ENCODE measurements at places on chromosomes 7 and 10.

- DNase-seq: no peak
These were observed 214.2 kb downstream of the RPS24 start for GRCh38 chr10:78247821-78248220.

GRCh38 chr10:90985321-90985933 lies 64.5 kb upstream of the ANKRD1 start:
- no peak for DNase-seq

DNA sequence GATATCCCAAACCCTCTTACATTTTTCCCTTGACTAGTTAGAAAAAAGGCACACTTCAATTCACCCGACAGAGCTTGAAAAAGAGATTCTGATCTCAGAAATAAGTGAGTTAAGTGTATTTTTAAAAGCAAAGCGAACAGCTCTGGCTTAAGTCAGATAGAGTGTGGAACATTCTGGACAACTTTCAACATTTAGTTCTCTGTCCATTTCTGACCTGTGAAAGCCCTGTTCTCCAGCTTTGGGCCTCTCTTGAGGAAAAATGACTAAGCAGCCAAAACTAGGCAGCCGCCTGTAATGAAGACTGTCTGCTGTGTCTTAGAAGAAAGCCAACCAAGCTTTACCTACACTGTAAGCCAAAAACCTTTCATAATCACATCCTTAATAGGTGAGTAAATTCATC lies 50.5 kb downstream of the CDK6 start:
- peak; percentile 74 for DNase-seq

DNA sequence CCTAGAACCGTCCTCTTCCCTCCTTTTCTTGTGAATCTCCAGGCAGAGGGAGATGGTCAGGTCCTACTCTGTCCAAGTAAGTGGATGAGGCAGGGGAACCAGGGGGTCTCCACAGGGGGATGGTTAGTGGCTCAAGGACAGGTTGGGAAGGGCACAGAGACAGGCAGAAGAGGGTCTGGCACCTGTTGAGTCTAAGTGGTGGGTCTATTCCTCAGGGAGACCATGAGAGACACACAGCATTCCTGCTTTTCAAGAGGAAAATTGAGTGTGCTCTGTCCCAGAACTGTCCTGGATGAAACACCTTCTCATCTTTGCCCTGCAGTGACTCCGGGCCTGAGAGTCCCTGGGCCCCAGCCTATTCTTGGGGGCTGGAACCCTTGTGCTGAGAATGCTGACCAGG lies 184.8 kb upstream of the GALNT17 start:
- no peak for DNase-seq

DNA sequence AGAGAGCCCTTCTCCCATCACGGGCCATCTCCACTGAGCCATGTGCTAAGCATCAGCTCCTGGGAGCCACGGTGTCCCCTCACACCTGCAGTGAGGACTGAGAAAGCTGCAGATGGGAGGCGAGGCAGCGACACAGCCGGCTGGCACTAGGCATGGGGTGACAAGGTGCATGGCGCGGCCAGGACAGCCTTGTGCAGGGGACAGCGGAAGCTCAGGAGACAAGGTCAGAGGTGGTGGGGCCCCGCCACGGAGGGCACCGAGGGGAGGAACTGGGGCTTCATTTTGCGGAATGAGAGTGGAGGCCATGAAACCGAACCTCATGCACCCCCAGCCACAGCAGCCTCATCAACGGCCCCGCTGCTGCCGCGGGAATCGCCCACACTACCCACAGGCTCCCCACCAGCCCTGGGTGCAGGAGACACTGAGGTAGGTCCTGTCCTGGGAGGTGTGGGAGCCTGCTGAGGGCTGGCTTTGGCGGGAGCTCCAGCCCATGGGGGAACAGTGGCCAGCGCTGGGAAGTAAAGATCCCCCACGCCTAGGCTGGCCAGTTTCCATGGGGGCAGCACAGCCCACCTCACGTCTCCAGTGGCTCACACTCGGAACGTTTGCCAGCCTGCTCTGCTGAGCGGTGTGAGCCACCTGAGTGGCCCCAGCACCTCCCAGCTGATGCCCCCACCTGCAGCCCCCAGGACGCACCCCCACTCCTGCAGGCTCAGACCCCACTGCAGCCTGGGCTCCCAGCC lies 71.2 kb upstream of the INSIG1 start:
- DNase-seq: no peak

DNA sequence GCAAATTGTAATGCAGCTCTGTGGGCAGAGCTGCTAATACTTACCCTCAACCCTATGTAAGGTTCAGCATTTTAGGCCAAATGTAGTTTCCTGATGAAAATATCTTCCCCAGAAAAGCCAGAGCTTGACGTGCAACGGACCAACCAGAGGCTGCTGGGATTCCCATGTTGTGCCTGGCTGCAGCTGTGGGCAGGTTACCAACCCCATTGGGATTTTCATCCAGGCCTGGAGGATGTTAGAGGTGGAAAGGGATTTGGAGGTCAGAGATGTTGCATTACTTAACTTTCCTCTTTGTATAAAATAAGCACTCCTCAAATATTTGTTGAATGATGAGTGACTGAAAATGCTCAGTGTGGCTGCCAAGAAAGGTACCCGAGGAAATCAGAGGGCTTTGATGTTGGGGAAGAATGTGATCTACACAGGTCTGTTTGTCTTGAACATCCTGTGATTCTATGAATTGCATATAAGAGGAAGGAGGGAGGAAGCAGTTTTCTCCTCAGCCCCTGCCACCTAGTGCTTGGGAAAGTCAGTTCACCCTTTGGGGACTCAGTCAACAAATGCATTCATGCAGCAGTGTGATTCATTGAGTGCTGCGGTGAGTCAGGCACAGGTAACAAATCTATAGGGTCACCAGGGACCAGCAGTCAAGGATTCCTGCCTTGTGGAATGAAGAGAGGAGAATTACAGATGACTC lies 487.2 kb downstream of the RPS24 start:
- DNase-seq: peak; percentile 39

DNA sequence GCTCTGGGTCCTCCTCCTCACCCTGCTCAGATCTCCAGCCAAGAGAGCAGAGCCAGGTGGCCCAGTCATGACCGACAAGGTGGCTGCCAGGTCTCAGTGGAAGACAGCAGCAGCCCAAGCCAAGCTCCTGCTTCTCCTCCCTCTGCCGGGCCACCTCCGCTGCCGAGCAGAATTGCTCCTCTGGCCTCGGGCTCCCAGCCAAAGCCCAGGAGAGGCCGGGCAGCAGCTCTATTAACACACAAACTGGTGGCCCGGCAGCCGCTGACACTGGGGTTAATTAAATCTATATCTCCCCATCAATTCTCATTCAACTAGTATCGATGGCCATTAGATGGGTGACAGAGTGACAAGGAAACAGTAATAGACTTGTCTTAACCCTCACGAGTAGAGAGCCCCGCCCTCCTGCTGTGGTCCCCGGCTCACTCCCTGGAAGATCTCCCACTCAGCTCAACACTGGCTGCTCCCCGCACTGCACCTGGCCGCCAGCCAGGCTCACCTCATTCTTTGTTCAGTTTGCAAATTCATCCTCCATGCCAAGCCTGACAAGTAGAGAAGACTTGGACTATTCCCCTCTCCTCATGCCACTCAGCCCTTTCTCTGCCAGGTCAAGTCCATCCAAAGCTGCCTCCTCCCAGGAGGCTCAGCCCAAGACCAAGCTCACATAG lies 74.1 kb upstream of the UNC5B start:
- no peak for DNase-seq

- no peak for DNase-seq
These were observed 46.4 kb upstream of the ZNF746 start for GRCh38 chr7:149544028-149544427.

GRCh38 chr7:16739863-16740622 lies 13.5 kb upstream of the TSPAN13 start:
- peak; percentile 98 for DNase-seq

DNA sequence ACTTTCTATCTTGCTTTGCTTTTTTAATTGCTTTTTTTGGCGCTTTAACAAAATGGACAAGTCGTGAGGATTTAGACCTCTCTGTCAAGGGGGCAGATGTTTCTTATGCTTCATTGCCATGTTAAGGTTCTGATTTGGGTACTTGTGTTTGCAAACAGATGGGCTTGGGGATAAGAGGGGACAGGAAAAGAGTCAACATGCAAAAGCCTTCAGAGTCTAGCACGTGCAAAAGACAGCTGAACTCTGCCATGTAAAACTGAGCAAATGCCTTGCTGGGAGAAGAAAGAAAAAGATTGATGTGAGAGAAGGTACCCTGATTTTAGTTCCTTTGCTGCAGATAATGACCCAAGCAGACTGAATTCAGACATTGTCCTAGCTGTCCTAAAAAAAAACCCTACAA lies 173.1 kb downstream of the KIAA1217 start:
- no peak for DNase-seq

DNA sequence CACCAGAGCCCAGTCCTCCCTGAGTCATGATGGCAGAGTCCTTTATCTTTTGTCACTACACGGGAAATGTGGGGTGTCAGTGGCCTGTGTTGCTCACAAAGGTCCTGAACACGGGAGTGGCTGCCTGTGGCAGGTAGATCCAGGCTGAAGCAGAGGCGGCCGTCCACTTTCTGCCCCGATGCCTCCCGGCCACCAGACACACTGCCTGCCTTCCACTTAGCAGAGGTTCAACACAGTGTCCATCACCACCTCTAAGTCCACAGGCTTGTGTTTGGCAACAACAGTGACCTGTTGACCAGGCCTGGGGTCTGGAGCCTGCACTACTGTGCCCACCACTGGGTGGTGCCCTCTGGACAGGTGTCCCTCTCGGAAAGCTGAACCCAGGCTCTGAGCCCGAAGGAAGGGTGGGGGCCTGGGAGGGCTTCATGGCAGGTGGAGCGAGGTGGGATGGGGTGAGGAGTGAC lies 49.9 kb upstream of the CAMK2B start:
- DNase-seq: no peak

DNA sequence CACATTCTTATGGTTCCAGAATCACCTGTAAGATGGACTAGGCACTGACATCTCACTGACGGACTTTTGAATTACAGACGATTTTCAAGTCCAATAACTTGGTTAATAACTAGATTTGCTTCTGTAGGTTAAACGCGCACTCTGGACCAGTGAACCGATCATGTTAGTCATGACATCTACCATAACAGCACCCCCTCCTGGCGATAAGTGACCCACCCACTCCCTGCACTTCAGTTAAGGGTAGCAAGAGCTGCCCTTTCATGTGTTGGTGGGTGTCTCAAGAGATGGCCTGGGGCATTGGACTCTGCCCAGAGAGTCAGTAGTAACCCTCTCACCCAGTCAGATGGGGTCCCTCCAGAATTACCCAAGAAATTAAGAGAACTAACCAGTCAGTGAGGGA lies 12.9 kb downstream of the GRM8 start:
- DNase-seq: no peak

- DNase-seq: no peak
These were observed 107.8 kb downstream of the ADARB2 start for GRCh38 chr10:1629326-1630198.

DNA sequence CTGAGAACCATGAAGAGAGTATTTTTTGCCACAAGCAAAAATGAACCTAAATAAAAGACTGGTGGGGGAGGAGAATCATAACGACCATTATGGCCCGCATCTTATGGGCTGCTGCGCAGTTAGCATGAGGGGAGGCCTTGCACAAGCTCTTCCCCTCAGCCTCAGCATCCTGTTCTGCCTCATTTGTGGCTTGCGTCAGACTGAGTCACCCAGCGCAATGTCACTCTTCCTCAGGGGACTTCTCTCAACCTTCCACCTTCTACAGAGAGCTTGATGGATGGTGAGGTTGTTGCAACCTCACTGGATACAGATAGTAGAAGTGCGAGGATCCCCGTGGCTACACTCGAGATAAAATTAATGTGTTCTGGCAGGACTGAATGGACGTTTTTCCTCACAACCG lies 16.8 kb upstream of the GPR15LG start:
- DNase-seq: peak; percentile 10

DNA sequence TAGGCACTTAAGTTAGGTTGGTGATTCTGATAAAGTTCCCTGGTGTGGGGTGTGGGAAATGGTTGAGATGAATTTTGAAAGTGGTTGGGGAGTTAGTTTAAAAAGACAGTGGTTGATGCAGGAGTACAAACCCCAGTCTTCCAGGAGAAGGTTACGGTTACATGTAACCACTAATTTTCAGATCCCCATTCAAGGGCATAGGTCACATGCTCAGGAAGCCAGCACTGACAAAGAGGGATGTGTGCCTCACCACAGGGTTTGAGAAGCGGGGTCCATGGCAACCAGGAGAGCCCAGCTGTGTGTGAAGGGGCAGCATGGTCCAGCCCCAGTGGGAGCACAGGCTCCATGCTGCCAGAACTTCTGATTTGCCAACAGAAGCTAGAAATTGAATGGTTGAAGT lies 144.2 kb downstream of the MDFIC start:
- no peak for DNase-seq

DNA sequence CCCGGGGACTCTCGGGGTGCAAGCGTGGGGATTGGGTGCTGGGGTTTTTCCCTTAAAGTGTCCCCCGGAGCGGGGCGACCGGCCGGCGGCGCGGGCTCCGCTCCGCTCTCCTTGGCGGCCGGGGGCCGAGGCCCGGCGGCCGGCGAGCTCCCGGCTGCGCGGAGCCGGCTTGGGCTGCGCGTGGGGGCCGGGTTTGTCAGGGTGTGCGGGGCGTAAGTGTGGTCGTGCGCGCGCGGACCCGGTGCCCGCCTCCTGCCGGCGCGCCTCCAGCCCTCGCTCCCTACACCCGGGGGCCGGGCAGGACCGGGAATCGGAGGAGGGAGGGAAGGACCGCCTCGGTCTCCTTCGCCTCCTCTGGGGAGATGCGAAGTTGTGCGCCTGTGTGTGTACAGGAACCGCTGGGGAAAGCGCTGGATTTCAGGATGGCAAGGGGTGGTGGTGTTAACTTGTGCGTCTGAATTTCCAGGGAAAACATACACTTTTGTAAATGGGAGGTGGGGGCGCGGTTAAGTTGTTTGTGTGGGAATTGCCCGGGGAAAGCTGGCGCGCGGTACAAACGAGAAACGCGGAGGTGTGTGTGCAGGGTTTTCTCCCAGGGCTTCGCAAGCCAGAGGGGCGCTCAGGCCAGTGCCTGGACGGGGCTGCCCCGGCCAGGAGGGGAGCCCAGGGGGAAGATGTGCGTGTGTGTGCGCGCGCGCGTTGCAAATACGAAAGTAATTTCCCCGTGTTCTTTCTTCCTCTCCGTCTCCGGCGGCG lies 737 bp downstream of the ZMIZ1 start:
- DNase-seq: peak; percentile 53

DNA sequence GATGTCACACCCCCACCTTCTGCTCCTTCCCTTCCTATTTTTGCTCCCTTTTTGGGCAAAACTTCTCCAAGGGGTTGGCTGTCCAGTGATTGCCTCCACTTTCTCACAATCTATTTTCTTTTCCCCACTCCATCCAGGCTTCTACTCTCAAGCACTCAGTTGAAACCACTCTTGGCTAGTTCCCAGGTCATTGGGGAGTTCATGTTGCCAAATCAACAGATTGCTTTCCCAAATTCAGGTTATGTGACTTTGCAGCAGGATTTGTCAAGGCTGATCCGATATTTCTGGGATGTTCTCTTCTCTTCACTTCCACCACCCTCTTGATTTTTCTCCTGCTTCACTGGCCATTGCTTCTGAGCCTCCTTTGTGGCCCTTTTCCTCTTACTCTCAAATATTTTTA lies 258.7 kb upstream of the SLC26A5 start:
- no peak for DNase-seq

DNA sequence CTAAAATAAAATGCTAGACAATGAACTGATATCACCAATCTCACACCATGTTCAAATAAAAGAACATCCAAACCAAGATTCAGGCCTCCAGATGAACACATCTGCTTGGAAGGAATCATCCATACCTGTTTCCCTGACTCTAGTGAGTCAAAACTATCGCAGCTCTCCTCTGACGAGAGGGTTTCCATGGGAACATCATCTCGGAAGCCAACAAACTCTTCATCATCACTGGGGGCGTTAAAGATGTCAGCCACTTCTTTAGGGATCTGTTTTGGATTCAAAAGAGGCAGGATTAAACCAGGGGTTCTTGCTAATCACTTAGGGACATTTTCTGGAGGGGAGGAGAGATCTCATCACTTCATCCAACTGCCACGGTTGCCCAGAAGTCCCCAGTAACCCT lies 29.1 kb downstream of the CDCA7L start:
- no peak for DNase-seq
